ENCODE measurements at places on chromosomes 3 and 15.

DNA sequence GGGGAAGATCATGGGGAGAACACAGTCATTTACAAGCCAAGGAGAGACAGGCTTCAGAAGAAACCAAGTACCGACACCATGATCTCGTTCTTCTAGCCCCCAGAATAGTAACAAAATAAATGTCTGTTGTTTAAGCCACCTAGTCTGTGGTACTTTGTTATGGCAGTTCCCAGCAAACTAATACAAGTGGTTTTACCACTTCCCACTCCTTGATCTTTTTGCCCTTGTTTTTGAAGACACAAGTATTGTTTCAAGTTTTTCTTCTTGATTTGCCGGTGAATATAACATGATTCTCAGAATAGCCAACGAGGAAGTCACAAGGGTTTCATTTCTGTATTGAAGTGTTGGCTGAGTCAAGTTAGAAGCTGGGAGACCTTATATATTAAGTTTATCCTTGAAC is 220.3 kb downstream of the SOX2 start:
- no peak for DNase-seq

DNA sequence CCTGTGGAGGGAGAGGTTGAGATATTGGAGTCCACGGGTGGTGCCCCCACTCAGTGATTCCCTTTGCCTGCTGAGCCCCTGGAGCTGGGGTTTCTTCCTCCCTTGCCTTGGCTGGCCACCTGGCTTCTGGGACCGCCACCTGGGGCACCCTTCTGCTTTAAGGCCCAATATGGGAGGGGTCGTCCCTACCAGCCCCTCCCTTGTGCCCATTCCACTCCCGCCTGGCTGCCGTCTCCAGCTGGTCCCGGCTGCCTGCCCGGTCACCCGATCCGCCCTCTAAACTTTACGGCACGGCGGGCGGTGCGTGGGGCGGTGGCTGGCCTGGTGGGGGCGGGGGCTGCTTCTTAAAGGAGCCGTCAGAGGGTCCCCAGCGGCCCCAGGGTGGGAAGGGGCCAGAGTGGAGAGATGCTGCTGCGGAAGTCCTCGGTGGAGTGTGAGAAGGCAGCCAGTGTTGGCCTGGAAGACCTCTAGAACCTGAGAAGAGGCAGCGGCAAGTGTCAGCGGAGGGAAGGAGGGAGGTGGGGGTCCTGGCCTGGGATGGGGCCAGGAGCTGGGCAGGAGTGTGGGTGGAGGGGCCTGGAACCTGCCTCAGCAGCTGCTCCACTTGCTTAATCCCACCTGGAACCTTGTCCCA is 1.6 kb upstream of the SEMA3B start:
- no peak for DNase-seq

- DNase-seq: no peak
These were observed 64.4 kb upstream of the PHLDB2 start for GRCh38 chr3:111794711-111795110.

DNA sequence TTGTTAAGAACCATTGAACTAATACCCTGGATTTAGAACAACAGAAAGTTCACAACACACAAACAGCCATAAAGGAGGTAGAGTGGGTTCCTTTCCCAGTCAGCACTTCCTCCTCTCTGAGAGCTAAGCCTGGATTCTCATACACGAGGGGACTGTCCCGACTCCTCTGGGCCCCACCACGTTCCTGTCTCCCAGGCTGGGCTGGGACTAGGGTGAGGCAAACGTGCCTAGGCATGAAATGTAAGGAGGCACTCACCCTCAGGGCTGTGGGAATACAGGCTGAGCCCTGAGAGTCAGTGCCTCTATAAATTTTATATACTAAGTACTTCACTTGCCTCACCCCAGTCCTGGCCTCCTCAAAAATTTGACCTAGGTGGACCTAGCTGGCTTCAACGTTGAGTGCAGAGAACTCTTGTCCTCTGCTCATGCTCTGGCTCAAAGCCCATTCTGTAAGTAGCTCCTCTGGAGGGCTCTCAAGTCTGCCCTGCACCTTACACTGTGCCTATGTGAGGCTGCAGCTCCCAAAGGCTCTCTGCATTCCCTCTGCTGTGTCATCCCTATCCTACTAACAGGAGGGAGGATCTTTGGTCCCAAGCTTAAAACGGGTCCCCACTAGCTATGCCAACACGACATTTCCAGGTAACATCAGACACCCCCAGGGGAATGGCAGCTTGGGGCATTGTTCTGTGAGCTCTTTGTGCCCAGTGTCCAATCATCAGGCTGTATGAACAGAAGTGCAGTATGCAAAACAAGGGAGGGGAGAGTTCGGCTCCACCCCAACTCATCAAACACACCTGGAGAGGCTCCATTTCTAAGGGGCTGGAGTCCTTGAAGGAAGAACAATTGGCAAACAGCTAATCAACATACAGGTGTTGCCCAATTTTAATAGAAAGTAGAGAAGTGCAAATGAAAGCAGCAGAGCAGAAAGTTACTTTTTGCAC is 233.2 kb downstream of the RPLP1 start:
- no peak for DNase-seq

GRCh38 chr3:197204736-197205135 is 93.7 kb downstream of the DLG1 start:
- no peak for DNase-seq

GRCh38 chr3:154678041-154678654 is 248.2 kb upstream of the GPR149 start:
- DNase-seq: no peak
